ENCODE measurements at places on chromosomes 12 and 14. TPM values are rescaled to one million over a fixed set of nuclear protein-coding genes. Genes with fewer than 3 reads are reported as not detected.
A peak's percentile ranks its signal among the peaks of the same experiment; 100 is the strongest.

KRT3 gene
- not detected for total RNA-seq

- no peak for DNase-seq
Measured at GRCh38 chr12:127770118-127770517, 496.9 kb upstream of the TMEM132C start.

GRCh38 chr12:100827901-100828520 lies 33.4 kb downstream of the ANO4 start:
- peak; percentile 46 for DNase-seq

GRCh38 chr12:127636882-127637281 lies 630.1 kb upstream of the TMEM132C start:
- no peak for DNase-seq

DNA sequence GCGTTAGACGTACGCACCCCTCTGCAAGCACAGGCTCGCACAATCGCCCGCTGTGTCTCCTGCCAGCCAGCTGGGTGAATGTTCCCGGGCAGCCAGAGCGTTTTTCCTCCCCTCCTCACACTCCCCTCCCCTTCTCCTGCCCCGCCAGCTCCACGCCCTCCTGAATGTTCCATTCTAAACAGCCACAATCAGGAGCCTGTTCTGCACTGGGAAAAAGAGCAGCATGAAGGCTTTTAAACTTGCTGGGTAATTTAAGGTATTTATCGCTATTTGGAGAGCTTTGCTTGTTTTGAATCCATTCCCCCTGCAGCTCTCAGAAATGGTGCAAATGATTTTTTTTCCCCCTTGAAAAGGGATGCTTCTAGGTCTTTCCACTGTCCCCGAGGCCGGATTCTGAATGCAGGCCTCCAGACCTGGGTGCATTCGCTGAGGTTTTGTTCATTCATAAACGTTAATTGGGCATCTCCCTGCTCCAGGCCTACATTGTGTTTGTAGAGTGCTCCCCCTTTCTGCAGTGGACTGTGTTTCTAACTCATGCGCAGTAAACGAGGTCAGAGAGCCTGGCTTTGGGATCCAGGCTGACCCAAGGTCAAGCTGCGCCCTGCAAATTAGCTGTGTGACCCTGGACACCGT lies 212.5 kb downstream of the CHST11 start:
- DNase-seq, result no peak

TMEM119 gene
- total RNA-seq, result 0.36 TPM

GRCh38 chr12:40597133-40597532 lies 95.1 kb upstream of the CNTN1 start:
- DNase-seq, result no peak

KRT6C gene
- total RNA-seq, result not detected

MGP gene
- total RNA-seq, result 0.26 TPM

DNA sequence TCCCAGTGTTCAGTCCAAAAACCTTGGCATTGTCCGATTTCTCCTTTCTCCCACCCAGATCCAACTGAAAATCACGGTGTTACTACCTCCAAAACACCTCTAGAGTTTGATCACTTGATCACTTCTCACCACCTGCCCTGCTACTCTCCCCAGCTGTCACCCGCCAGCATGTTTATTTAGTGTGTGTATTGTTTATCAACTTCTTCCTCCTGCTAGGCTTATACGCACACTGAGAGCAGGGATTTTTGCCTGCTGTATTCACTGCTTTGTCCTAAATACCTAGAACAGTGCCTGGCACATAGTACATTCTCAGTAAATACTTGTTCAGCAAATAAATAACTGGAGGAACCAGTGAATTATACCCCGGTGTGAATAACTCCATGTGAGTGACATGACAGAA lies 5.0 kb downstream of the BDKRB1 start:
- DNase-seq, result no peak

DNA sequence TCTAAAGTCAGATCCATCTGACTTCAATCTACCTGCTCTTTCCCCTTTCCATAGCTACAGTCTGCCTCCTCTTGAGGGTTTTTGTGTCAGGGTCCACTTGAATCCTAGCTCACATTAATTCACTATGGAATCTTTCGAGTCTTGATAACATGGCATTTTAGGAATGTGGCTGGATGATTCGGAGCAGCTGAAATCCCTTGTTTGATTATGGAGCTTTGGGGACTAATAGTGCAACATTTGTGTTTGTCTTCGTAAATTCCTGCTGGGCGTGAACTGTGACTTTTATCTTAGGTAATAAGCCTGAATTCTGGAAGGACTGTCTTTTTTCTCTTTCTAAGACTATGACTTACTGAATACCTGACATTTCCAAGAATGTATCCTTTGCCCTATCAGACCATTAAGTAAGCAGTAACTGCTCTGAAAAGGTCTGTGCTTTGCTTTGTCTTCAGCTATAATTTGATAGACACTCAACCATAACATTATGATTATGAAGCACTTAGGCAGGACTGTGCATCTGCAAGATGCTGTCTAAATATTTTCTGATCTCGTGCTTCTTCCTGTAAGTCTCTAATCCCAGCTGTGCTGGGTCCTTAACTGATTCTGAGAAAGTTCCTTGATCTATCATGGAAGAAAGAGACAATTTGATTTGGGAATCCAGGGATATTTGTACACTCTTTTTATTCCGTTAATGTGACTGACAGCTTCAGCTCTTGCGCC lies 19.0 kb upstream of the PELI2 start:
- DNase-seq, result no peak
